ENCODE measurements at places on chromosomes 6 and 20. TPM values are rescaled to one million over a fixed set of nuclear protein-coding genes. Genes with fewer than 3 reads are reported as not detected.

The FAM217B gene
- total RNA-seq = 5.8 TPM

The ADAM33 gene
- 0.53 TPM for total RNA-seq

The TPD52L2 gene
- 184 TPM for total RNA-seq

The NDRG3 gene
- 10.0 TPM for total RNA-seq

The CEP162 gene
- total RNA-seq = 3.4 TPM

The NOX3 gene
- not detected for total RNA-seq

The CFAP61 gene
- total RNA-seq = 0.13 TPM

The IL17F gene
- total RNA-seq = not detected

The KCNK16 gene
- not detected for total RNA-seq

The TRIM31 gene
- total RNA-seq = not detected

The SCRT2 gene
- total RNA-seq = not detected

The CDKAL1 gene
- total RNA-seq = 16.9 TPM

The MUC21 gene
- 0.53 TPM for total RNA-seq

The SMLR1 gene
- total RNA-seq = not detected

The TRAM2 gene
- total RNA-seq = 3.2 TPM

Measured in bronchial epithelial cell (primary cell).